ENCODE measurements at places on chromosomes 2 and 18.
A peak's percentile ranks its signal among the peaks of the same experiment; 100 is the strongest.

GRCh38 chr2:71173096-71173495, 42.7 kb downstream of the MPHOSPH10 start:
- no peak for DNase-seq

DNA sequence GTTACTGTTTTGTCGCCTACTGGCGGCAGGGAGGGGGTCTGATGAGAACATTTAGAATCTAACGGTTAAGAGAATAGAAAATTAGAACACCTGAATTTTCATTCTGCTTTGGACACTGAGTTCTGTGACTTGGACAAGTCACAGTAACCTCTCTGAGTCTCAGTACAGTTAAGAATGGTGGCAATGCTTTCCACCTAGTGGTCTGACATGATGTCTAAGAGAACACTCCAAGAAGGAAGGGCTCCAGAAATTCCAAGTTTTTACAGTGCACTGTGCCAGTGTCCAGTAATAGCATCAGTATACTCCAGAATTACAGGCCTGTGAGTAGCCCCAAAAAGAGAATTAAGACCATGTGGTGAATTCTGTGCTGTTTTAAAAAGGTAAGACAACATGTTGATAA, 174.1 kb upstream of the ZFP36L2 start:
- DNase-seq, result no peak

DNA sequence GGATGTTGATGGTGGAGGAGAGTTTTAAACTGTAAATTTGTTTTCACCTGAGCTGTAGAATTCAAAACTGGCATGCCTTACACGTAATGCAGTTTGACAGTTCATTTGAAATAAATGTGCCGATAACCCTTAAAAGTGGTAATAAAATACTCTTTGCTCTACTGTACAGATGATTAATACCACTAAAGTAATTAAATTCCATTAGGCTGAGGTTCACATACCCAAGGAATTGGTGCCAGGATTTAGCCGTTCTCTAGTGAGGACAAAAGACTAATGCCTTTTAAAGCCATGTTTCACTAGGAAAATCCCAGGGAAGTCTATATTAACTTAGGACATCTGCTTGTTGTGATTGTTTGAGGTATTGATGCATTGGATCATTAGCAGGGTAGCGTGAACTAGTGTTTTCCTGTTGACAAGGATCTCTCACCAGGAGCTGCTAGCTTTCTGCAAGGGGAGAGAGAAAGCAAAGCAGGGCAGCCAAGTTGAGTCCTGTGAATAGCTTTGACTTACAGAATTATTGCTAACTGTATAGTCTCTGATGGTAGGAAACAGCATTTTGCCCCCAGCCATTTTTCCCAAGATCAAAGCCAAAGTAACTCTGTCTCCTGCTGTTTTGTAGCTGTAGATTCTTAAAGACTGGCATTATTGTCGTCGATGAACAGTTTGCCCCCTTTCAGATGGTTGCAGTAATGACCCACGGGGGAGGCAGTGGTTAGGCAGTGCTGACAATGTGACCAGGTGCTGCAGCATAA, 280.9 kb upstream of the FANCL start:
- DNase-seq, result no peak

DNA sequence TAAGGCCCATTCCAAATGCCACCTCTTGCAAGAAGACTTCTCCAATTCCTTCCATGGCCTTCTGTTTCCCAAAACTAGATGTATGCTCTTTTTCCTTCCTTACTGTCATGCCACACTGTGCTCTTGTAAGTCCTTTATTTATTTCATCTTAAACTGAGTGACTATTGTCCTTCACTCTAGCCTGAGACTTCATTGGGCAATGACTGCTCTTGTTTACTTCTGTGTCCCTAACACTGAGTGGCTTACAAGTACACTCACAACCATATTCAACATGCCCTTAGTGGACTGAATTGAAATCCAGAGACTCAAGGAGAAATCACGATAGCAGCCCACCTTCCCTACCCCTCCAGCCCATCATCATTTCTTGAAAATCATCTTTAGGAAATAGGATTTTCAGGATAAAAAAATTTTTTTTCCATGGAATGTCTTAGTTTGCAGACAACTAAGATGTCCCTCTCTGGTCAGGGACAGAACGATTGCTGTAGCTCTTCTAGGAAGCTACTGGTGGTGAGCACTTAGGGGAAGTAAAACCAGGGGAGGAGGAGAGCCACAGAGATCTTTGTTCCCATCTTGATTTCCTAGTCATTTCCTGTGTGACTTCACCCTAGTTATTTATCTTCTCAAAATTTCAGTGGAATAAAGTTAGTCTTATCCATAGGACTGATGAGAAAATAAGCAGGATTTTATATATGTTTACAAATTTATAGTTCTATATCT, 80.7 kb downstream of the CYRIA start:
- no peak for DNase-seq

GRCh38 chr2:79511320-79511951, 1.4 kb upstream of the CTNNA2 start:
- no peak for DNase-seq

DNA sequence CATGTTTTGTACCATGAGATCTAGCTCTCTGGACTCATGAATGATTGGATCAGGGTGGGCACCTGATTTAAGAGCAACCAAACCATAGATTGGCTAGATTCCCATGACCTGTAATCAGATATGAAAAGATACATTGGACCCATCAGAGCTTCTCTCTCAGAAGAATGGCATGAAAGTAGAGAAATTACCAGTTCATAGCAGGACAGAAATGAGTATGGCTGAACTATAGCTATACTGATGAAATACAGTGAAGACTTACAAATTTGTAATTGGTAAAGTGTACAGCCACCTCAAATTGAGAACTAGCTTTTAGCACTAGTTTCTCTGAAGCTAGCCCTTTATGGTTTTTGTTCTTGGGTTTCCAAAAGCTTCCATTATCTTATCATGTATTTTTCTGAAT, 19.0 kb upstream of the EML4 start:
- DNase-seq, result no peak

DNA sequence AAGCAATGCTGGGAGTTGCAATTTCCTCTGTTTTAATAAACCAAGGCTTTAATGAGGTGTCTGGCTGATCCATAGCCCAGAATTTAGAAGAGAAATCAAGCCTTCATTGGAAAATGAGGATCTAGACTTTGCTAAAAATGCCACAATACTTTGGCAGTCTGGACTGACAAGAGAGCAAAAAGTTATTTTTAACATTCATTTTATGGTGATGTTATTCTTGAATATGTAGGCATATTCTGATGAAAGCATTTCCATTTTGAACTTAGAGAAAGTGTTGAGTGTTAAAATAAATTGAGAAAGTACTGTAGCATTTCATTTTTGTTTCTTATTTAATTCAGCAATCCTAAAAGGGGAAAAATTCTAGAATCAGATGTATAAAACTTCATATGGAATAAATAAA, 151.8 kb upstream of the HNMT start:
- DNase-seq, result no peak

- no peak for DNase-seq
Measured at GRCh38 chr2:165803123-165803760, 9.2 kb upstream of the GALNT3 start.

DNA sequence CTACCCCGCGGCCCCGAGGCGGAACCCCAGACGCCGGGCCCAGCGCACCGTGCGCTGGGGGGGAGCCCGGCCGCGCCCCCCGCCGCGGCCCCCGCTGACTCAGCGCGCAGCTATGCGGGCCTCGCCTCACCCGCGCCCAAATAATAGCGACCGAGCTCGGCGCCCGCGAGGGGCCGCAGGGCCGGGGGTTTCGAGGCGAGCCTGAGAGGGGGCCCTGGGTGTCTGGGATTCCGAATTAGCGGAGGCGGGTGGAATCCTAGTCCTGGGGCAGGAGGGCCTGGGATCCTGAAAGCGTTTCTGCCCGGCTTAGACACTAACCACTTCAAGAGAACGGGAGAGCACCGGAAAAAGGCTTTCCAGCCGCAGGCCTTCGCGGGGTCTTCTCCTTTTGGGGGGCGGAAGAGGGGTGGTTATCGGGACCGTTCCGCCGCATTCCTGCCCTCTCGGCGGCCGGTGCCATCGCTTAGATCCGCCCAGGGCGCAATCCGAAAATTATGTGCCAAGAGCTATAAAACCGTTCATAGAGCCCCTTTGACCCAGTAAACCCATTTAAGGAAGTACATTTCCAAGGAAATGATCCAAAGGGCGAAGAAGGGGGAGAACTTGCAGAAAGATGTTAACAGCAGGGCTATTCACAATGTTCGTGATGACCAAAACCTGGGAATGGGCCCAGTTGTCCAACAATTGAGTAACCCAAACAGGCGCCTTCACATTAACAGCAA, 681 bp upstream of the ROCK2 start:
- peak; percentile 54 for DNase-seq

- no peak for DNase-seq
Measured at GRCh38 chr2:39225567-39225966, 18.2 kb downstream of the CDKL4 start.

DNA sequence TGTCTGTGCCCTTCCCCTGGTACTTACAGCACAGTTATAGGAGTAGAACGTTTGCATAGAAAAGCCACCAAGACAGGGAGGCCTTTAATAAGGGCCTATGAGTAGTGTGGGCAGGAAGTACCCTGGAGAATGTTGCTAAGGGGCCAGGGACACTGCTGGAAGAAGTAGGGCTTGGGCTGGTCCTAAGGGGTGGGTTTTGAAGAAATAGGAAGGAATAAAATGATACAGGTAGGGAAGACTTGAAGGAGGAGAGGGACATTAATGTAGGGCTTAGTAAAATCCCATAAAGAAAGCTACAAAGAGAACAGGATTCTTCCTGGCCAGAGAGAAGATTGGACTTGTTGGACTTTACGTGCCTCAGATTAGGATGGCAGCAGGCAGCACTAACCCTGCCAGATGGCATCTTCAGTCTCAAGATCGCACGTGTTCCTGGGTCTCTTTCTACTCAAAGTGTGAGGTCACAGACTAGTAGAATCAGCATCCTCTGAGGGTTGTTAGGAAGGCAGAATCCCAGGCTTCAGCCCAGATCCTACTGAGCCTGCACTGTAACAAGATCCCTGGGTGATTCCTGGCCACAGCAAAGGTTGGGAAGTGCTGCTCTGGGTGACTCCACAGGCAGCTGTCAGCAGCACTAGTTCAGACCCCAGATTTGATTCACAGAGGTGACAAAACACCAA, 39.2 kb downstream of the EPAS1 start:
- DNase-seq, result no peak

- no peak for DNase-seq
Measured at GRCh38 chr2:9736021-9736420, 105.2 kb upstream of the YWHAQ start.

GRCh38 chr18:34493566-34494358, 216.3 kb upstream of the DTNA start:
- peak; percentile 24 for DNase-seq

DNA sequence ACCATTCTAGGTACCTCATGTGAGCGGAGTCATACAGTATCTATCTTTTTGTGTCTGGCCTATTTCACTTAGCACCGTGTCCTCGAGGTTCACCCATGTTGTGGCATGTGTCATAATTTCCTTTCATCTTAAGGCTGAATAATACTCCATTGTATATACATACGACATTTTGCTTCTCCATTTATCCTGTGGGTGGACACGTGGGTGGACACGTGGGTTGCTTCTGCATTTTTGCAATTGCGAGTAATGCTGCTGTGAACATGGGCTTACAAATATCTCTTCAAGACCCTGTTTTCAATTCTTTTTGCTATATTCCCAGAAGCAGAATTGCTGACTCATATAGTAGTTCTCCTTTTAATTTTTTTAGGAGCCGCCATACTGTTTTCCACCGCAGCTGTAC, 243.6 kb upstream of the EPAS1 start:
- no peak for DNase-seq

- no peak for DNase-seq
Measured at GRCh38 chr18:55244546-55244945, 285.3 kb upstream of the CCDC68 start.

GRCh38 chr2:217934321-217935131, 68.3 kb downstream of the TNS1 start:
- peak; percentile 76 for DNase-seq

DNA sequence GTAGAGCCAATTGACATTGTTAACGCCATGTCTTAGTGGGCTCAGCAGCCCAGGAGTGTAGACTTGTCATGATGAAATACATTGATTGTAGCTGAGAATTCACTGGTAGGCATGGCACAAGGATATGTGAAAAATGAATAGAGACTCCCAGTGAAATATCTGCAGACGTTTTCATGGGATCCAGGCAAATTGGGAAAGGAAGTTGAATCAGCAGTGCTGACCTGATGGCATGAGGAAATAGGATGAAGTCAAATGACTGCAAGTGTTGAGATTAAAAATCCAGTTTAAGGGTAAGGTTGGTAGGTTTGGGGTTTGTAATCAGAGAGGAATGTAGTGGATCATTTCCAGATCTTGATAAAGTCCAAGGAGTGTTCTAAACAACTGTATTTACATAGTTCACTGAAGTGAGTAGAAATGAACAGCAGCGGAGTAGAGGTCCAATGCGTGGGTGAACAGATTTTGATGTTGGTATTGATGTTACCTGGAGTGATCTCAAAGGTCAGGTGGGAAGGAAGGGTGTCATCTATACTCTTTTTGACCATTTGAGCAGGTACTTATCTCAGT, 24.6 kb downstream of the INSIG2 start:
- no peak for DNase-seq

DNA sequence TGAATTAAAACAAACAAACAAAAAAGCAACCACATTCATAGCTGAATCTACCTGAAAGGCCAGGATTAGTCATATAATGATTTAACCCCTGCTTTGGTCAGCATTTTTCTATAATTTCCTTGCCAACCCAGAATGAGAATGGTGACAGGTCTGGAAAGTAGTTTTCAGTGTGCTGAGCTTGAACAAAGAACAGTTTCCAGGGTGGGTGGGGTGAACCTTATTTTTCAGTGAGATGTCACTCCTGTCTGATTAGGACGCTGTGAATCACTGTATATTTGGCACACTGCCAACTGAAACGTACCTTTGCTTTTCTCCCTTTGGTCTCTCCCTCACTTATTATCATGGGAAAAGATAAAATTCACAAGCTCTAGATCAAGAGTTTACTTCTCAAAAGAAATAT, 35.0 kb upstream of the DSC1 start:
- no peak for DNase-seq

- no peak for DNase-seq
Measured at GRCh38 chr18:59560556-59560955, 136.7 kb downstream of the CCBE1 start.

GRCh38 chr18:7415081-7415894, 151.8 kb upstream of the PTPRM start:
- no peak for DNase-seq

DNA sequence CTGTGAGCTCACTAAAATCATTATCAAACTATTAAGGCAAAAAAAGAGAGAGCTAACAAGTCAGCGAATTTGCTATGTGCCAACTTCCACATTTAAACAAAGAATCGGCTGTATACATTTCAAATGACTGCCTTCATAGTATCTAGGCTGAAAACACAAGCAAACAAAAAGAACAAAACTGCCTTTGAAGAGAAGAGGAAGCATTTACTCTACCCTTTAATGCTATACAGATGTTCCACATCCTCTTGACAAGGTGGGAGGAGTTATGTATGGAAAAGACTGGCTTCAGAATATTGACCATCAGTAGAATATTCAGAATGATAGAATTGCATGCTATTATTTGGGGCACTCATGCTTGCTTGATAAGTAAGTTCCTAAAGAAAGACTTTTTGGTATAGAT, 741.7 kb downstream of the PLCL1 start:
- DNase-seq, result no peak
